ENCODE measurements at places on chromosomes 1 and 21.

DNA sequence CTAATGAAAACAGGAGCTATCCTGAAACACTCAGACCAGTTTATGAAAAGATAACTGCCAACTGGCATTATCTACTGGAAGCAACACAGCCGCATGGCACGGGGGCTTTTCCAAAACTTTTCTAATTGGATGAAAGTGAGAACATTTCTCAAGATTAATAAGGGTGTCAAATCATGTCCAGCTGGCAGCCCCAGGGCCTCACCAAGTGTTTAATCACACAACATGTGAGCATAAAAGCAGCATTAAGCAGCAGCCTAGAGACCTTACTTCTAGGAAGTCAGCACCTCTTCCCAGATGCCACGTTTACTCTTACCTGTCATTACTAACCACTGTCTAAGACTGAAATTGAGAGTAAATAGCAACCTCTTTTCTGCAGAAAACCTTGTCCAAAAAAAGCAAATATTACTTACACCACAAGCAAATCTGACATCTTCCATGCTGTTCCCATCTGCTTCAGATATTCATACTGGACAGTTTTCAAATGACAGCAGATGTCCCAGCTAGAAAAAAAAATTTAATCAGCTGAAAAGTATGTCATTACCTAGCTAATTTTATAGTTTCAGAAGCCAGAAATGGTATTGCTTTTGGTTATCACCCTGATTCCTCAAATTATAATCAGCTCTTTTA, 341.5 kb upstream of the ZP4 start:
- no peak for DNase-seq

- no peak for DNase-seq
These were observed 4.5 kb downstream of the OVAAL start for GRCh38 chr1:180563026-180563827.

- no peak for DNase-seq
These were observed 90.1 kb downstream of the PKN2 start for GRCh38 chr1:88774151-88774556.

- no peak for DNase-seq
These were observed 74.7 kb downstream of the HSPA13 start for GRCh38 chr21:14308234-14308633.

DNA sequence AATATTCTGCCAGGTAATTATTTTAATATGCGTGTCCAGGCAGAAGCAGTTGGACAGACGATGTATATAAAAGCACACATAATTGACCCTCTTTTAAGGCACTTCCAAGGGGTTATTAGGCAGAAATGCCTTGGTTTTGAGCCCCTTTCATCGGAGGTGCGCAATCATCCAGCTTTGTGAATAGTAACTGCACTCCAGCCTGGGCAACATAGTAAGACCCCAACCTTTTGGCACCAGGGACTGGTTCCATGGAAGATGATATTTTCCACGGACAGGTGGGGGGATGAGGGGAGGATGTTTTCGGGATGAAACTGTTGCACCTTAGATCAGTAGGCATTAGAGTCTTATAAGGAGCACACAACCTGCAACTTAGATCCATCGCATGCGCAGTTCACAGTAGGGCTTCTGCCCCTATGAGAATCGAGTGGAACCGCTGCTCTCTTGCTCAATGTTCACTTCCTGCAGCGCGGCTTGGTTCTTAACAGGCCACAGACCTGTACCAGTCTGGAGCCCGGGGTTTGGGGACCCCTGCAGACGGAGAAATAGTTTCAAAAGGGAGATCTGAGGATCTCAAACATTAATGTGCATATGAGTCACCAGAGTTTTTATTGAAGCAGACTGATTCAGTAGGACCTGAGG, 1.8 kb upstream of the MCOLN2 start:
- DNase-seq = no peak

DNA sequence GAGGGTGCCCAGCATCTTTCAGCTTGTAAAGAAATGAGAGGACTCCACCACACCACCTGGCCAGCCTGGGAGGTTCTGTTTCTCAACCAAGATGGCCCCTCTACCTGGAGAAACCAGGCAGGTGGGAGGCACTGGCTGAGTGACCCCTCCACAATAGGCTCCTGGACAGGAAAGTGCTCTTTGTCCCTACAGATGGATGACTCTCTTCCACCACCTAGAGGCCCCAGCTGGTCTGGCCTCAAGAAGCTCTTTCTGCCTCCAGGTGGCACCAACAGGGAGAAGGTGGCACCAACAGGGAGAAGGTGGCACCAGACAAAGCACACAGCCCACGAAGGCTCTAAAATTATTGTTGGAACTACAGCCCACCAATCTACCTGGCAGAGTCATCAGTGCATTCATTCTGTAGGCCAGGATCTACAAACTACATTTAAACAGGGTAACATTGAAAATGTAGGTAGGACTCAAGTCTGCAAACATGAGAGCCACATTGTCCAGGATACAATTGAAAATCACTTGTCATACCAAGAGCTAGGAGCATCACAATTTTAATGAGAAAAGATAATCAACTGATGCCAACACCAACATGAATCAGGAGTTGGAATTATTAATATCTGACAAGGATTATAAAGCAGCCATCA, 14.4 kb downstream of the TMPRSS3 start:
- DNase-seq = no peak

- DNase-seq = no peak
These were observed 4.8 kb upstream of the IFNLR1 start for GRCh38 chr1:24191860-24192259.

DNA sequence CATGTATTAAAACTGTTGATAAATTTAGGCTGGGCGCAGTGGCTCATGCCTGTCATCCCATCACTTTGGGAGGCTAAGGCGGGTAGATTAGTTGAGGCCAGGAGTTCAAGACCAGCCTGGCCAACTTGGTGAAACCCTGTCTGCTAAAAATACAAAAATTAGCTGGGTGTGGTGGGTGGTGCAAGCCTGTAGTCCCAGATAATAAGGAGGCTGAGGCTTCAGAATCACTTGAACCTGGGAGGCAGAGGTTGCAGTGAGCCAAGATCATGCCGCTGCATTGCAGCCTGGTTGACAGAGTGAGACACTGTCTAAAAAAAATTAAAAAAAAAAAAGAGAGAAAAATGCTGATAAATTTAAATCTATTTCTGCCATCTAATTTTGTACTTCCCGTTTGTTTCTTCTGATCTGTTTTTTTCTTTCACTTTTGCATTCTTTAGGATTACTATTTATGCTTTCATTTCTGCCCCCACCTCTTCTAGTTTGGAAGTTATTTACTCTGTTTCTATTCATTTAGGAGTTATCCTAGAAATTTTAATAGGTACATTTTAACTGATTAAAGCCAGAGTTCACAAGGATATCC, 3.2 kb upstream of the DENND1B start:
- no peak for DNase-seq

GRCh38 chr1:57959531-57960241, 535.8 kb upstream of the DAB1 start:
- no peak for DNase-seq

- no peak for DNase-seq
These were observed 41.0 kb downstream of the RUNX3 start for GRCh38 chr1:24888971-24889676.

GRCh38 chr1:56481140-56481694, 98.1 kb downstream of the PLPP3 start:
- DNase-seq = no peak

GRCh38 chr1:177122461-177123251, 41.9 kb downstream of the ASTN1 start:
- no peak for DNase-seq

DNA sequence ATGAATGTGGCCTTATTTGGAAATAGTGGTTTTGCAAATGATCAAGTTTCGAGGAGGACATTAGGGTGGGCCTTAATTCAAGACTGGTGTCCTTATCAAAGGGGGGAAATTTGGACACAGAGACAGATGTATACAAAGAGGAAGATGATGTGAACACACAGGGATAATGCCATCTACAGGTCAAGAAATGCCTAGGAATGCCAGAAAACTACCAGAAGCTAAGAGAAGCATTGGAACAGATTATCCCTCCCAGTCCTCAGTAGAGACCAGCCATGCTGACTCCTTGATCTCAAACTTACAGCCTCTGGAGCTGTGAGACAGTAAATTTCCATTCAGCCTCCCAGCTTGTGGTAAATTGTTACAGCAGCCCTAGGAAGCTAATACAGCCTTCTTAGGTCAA, 151.4 kb downstream of the PTGER3 start:
- DNase-seq = no peak

GRCh38 chr1:158833264-158833663, 2.1 kb downstream of the MNDA start:
- no peak for DNase-seq

DNA sequence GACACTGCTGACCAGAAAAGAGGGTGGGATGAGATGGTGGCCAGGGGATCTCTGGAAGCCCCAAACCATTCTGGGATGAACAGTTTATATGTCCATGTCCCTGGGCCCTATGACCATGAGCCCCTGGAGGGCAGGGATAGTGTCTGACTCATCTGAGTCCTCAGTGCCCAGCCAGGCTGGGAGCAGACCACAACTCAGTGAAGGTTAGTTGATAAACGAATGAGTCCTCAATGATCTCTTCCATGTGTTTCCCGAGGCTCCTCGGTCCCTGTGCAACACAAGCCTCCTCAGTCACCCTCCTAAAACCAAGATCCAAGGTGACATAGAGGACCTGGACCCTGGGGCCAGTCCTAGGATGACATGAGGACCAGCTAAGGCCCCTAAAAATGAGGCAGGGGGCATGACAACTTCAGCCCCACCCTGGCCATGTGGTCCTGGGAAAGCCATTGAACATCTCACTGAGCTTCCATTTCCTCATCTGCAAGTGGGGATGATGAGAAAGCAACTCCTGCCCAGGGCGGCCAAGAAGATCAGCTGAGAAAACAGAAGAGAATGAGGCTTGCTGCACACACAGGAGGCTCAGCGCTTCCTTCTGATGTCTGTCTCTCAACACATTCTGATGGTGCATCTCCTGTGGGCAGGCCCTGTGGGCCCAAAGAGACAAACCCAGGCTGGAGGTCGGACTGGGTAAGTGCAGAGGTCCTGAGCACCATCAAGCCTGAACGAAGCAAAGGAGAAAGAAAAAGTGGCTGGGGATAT, 86.3 kb downstream of the GLIS1 start:
- no peak for DNase-seq

DNA sequence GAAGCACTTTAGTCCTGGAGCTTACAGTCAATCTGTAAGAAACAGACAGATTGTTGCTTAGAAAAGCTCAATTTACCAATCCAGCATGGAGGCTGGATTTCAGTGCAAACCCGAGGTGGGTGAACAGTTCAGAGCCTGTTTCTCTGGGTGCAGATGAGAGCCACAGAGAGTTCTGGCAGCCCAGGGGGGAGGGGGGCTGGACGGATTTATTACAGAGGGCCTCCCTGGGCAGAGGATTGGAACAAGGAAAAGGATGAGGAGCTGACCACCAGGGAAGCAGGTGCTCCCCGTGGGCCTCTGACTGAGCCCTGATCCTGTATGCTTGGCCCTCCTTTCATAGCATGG, 38.0 kb upstream of the EPS8L3 start:
- DNase-seq = no peak

DNA sequence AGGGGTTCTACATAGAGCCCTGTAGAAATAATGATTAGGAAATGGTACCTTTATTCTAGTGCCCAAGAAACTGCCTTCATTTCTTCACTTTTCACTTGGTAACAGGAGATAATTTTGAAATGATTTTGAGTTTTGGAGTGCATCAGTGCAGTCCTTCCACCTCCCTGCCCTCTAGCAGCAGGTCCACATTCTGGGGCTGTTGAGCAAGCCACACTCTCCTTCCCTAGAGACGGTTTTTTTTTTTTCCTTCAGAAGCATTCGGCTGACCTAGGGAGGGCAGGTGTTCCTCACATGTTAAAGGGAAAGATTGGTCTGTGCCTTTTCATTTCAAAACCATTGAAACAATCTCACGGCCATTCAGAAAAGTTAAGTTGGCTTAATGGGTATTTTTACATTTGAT, 39.8 kb downstream of the SLC37A1 start:
- DNase-seq = no peak

DNA sequence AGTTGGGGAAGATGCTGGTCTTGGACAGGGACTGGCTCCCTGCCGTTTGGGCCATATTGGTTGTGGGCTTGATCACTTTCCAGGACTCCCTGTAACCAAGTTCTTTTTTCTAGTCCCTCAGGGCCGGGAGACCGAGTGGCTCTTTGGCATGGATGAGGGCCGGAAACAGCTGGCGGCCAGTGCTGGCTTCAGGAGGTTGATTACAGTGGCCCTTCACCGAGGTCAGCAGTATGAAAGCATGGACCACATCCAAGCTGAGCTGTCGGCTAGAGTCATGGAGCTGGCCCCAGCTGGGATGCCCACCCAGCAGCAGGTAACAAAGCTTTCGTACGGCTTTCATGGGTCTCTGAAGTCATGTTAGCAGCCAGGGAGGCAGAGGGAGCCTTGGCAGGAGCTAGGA, 4.3 kb downstream of the METTL13 start:
- DNase-seq = no peak

- DNase-seq = no peak
These were observed 6.4 kb downstream of the PBX1 start for GRCh38 chr1:164565357-164565756.

DNA sequence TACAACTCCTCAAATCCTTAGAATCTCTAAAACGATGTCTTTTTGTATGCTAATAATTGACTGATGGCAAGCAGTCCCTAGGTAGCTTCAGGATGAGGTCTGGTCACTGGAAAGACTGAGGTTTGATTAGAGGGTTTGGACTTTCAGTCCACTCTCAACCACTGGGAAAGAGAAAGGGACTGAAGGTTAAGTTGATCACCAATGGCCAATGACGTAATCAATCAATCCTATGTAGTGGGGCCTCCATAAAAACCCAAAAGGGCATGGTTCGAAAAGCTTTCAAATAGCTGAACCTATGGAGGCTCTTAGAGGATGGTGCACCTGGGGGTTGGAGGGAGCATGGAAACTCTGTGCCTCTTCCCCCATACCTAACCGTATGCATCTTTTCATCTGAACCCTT, 39.6 kb upstream of the DNASE2B start:
- DNase-seq = no peak

DNA sequence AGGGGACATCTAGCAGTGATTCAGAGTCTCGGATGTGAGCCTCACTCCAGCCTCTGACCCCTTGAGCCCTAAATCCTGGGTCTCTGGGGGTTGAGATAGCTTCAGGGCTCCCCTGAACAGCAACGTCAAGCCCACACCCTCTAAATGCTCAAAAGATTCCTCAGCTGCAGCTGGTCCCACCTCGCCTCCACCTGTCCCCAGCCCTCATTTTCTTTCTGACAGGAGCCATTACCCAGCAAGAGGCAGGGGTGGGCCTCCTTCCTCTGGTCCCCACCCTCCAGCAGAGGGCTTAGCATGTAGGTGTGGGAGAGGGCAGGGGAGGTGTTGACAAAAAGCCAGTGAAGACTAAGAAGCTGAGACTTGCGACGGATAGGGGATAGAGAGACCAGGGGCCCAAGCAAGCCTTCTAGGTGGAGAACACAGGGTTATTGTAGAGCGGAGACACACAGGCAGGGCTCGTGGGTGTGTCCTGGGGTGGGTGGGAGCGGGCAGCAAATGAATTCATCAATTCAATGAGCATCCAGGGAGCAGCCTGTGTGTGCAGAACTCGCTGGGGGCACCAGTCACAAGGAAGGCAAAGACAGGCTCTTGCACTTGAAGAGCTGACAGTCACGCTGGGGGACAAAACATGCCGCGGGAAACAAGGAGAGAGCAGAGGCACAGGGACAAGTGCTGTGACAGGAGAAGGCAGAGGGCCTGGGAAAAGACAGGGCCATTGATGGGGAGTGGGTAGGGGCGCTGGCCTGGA, 48.9 kb upstream of the GOLT1A start:
- no peak for DNase-seq
